ENCODE measurements at places on chromosomes 6 and 20.

DNA sequence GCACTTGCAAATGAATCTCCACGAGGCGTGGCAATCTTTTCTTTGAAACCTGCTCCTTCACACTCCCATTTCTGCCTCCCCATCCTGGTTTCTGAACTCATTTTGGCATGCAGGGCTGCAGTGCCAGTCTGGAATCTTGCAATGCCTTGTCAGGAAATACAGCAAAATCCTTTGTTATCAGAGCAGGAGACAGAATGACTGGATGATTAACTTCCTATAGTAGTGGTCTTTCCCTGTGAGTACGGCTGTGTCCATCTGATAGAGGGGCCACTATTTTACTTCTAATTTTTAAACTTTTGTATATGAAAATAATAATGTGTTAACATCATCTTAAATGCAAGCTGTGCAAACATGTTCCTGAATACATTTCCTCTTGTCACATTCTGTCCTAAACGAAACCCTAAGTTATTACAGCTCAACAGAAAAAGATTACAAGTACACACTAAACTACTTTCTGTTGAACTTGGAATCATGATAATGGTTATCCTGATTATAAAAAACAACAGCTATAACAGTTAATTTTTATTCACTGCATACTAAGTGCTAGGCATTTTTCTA is 140.2 kb downstream of the KIF13A start:
- DNase-seq: no peak

- peak; percentile 6 for DNase-seq
Observed at GRCh38 chr6:27312146-27312949, at the start of gene POM121L2. POM121L2 (minus strand) TSS chr6:27312273; CDS start chr6:27312170, 103 bp downstream.

GRCh38 chr6:26474439-26474881 is 16.7 kb downstream of the BTN2A1 start:
- DNase-seq: no peak

GRCh38 chr6:67986694-67987232 is 648.3 kb upstream of the ADGRB3 start:
- DNase-seq: no peak

DNA sequence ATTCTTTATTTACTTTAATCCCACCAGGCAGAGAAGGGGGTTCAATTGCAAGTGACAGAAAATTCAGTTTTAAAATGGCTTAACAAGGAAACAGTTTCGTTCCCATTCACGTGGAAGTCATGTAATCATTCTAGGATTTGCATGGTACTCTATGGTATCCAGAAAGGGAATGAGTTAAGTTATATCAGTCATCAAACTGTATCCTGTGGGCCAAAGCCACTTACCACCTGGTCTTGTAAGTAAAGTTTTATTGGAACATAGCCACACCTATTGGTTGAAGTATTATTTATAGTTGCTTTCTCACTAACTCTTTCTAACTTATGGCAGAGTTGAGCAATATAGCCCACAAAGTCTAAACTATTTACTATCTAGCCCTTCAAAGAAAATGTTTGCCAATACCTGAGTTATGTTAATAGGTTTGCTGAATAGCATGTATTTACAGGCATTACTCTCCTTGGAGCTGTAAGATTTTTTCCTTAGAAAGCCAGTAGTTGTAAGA is 10.2 kb upstream of the MMS22L start:
- no peak for DNase-seq

DNA sequence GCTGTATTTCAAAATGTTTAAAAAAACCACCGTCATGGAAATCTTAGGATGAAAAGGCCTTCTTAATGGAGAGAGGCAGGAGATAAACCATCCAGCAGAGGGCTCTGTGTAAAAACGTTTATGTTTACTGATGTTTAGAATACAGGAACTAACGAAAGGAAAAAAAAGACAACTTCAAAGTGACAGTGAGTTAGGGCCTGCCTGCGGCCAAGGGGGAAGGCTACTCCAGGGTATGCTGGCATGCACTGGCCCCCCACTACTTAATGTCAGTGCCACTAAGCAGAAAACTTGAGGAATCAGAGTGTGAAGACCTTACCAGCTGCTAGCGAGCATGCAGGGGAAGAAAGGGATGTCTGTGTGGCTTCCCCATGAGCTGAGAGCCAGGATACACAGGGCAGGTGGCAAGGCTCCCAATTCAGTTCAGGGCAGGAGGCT is 47.7 kb downstream of the AKAP7 start:
- no peak for DNase-seq

DNA sequence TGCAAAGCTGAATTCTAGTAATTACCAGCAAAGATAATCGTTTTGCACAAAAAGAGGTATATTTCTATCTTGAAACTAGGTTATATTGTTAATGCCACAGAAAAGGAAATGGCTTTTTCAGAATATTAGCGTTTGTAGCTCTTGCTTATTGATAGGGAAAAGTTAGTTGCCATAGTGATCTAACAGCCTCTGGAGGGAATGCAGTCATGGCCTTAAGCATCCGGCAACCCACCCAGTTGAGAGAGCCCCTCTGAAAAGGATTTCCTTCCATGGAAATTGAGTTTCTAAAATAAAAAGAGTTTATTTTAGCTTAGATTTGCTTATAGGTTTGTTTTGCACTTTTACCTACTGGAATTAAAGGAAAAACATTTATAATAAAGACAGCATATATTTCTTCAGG is 224.5 kb downstream of the BCKDHB start:
- no peak for DNase-seq

DNA sequence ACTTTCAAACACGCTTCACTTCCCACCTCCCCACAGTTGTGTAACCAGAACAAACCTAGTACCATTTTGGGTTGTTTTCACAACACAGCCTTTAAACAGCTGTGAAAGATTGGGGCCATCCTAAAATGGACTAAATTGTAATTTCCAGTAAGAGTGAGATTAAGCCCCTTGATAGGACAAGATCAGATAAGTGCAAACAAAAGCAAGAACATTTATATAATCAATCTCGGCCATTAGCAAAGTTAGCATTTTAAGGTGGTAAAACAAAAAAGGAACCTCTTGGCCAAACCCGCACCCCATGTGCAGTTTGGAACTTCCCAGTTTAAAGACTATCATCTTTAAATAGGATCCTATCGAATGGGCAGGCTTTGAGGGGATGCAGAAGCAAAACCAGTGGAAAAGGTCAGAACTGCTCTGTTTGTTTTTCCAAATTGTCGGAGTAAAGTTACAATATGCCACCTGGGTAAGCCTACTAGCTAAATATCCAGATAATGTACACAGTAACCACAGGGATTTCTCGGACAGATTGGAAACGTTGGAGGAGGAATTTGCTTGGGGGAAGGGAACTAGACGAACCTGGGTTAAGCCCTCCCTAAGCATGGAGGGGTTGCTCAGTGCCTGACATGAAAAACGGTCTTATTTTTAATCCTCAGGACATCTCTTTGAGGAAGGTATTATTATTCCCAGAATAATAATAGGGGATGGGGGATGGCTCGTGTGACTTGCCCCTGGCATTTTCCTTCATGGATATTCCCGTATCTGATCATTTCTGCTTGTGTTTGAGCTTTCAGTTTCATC is 159.8 kb upstream of the SALL4 start:
- no peak for DNase-seq

- DNase-seq: no peak
Observed at GRCh38 chr6:41581381-41581991, 35.3 kb downstream of the FOXP4 start.

DNA sequence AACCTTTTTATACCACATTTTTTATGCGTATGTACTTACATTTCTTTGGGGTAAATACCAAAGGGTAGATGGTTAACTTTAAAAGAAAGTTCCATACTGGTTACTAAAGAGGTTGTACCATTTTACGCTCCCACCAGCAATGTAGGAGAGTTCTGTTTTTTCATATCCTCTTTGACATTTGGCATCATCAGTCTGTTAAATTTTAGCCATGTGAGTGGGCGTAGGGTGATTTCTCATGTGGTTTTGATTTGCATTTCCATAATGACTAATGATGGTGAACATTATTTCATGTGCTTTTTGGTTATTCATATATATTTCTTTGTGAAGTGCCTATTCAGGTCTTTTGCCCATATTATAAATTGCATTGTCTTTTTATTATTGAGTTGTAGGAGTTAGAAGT is 194.2 kb downstream of the PRL start:
- DNase-seq: no peak

DNA sequence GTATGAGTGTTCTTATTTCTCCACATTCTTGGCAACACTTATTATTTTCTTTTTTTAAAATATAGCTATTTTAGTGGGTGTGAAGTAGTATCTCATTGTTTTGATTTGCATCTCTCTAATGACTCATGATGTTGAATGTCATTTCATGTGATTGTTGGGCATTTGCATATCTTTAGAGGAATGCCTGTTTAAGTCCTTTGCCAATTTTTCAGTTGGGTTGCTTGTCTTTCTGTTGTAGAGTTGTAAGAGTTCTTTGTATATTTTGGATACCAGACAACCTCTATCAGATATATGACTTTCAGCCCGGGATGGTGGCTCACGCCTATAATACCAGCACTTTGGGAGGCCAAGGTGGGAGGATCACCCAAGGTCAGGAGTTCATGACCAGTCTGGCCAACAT is 5.1 kb upstream of the POPDC3 start:
- DNase-seq: no peak

GRCh38 chr6:142881290-142881689 is 63.7 kb downstream of the HIVEP2 start:
- DNase-seq: no peak

Data from NCI-H2107 (cell line).